Fibroblast of villous mesenchyme (primary cell): ENCODE measurements at places on chromosomes 16 and 17. TPM values are rescaled to one million over a fixed set of nuclear protein-coding genes. Genes with fewer than 3 reads are reported as not detected.

LGALS9C gene
- not detected in 2 replicates for total RNA-seq

OR3A3 gene
- not detected in 2 replicates for total RNA-seq

RSAD1 gene
- 16.8 and 25.4 TPM in 2 replicates for total RNA-seq

PRM3 gene
- total RNA-seq: not detected in 2 replicates

GRIN2C gene
- total RNA-seq: under 0.01 and 0.32 TPM in 2 replicates

G6PC3 gene
- total RNA-seq: 27.4 and 27.6 TPM in 2 replicates

CCL1 gene
- total RNA-seq: not detected in 2 replicates

ZNF232 gene
- total RNA-seq: 4.5 and 5.2 TPM in 2 replicates

EFNB3 gene
- 0.32 and 0.43 TPM in 2 replicates for total RNA-seq

COL1A1 gene
- 2,749 and 5,894 TPM in 2 replicates for total RNA-seq

SGCA gene
- total RNA-seq: 0.32 TPM in 1 of 2 replicates, not detected in the other

FBXO39 gene
- under 0.01 and 0.32 TPM in 2 replicates for total RNA-seq

NPTX1 gene
- total RNA-seq: 1.3 and 2.2 TPM in 2 replicates

NOD2 gene
- not detected in 2 replicates for total RNA-seq

APPBP2 gene
- 42.8 and 69.1 TPM in 2 replicates for total RNA-seq

TBC1D3C gene
- total RNA-seq: under 0.01 TPM in 1 of 2 replicates, not detected in the other

CSH1 gene
- total RNA-seq: not detected in 2 replicates

SMPD3 gene
- total RNA-seq: under 0.01 and 0.86 TPM in 2 replicates

CSH2 gene
- total RNA-seq: not detected in 2 replicates

ICAM2 gene
- total RNA-seq: 1.3 and 1.7 TPM in 2 replicates

SECTM1 gene
- 11.9 and 24.2 TPM in 2 replicates for total RNA-seq

HSF4 gene
- total RNA-seq: 2.6 and 3.0 TPM in 2 replicates

KIF18B gene
- 3.9 and 5.2 TPM in 2 replicates for total RNA-seq

KRT17 gene
- 6.1 and 14.7 TPM in 2 replicates for total RNA-seq

DOC2B gene
- not detected in 2 replicates for total RNA-seq

RHBDL3 gene
- total RNA-seq: under 0.01 TPM in 1 of 2 replicates, not detected in the other

GCGR gene
- total RNA-seq: not detected in 2 replicates
